Urinary bladder (tissue), 4 donors: ENCODE measurements at places on chromosomes 6 and 20. TPM values are rescaled to one million over a fixed set of nuclear protein-coding genes. Genes with fewer than 3 reads are reported as not detected.

RBPJL gene
- polyA plus RNA-seq, result not detected

SCRT2 gene
- not detected for polyA plus RNA-seq

HLA-DQA2 gene
- polyA plus RNA-seq, result not detected

PSMB9 gene
- polyA plus RNA-seq, result 53.0 TPM

COL10A1 gene
- polyA plus RNA-seq, result not detected

HLA-G gene
- not detected for polyA plus RNA-seq

GJA1 gene
- polyA plus RNA-seq, result 117 TPM

BMP7 gene
- 8.5 TPM for polyA plus RNA-seq

CLVS2 gene
- 0.10 TPM for polyA plus RNA-seq

PACSIN1 gene
- polyA plus RNA-seq, result 0.20 TPM

KIF13A gene
- polyA plus RNA-seq, result 41.1 TPM

- DNase-seq, result no peak
Observed at GRCh38 chr6:7050872-7051779, 56.6 kb upstream of the RREB1 start.

DNA sequence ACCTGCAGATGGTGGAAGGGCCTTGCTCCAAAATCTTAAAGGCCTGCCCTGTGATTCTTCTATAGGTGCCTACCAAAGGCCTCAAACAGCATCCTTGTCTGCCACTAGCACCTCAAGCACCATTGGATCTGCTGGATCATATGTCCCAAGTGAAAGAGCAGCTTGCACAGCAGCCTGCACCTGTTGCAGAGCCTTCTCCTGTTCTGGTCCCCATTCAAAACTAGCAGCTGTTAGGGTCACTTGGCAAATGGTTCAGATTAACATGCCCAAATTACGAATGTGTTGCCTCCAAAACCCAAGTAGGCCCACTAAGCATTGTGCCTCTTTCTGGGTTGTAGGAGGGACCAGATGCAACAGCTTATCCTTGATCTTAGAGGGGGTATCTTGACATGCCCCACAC, 99.6 kb upstream of the F13A1 start:
- DNase-seq, result no peak

DNA sequence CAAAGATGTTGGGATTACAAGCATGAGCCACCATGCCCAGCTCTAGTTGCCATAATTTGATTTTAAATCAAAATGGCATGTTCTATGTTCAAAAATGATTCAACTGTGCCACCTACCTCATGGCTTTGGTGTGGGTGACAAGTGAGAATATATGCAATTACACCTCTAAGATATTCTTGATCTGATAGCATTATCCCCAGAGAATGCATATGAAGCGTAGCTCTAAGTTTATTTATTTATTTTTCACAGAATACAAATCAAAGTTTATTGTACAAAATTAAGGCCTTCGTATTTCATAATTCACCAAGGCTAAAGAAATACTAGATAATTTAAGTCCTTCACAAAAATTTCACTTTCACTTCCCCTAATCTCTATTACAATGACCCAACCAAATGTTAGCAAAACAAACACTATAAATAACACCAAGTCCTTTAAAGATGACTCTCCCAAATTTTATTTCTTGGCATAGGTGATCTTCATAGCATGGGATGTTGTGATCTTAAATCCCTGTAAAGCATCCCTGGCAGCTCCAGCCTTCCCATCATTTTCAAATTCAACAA, 205.9 kb upstream of the TAB2 start:
- no peak for DNase-seq

DNA sequence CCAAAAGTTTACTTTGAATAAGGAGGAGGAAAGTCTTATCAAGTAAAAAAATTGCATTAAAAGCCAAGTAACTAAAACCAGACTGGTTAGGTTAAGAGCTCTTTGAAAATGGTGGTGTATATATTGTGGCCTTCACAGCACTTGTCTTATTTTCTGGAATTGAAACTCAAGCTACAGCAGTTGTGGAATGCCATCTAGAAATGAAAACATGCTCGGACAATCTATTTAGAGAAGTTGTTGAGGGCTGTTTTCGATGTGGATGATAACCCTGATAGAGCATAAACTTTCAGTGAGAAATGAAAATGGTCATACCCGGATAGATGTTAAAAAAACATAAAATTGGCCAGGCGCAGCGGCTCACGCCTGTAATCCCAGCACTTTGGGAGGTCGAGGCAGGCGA, 47.0 kb downstream of the ARID1B start:
- no peak for DNase-seq

DNA sequence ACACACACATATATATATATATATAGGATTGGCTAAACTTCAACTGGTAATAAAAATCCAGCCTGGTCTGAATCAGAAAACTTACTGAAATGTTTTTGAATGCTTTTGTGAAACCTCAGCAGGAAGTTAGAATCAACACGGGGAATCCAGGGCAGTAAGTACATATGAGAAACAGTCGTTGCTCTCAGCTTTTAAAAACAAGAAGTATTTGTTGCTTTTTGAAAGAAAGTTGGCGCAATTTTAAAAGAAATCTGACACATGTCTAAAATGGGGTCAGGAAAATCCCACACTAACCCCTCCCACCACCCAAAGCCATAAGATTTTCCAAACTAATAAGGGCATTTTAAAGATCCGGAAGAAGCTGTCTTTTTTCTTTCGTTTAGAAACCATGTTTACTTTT, 11.5 kb upstream of the CCDC170 start:
- no peak for DNase-seq

DNA sequence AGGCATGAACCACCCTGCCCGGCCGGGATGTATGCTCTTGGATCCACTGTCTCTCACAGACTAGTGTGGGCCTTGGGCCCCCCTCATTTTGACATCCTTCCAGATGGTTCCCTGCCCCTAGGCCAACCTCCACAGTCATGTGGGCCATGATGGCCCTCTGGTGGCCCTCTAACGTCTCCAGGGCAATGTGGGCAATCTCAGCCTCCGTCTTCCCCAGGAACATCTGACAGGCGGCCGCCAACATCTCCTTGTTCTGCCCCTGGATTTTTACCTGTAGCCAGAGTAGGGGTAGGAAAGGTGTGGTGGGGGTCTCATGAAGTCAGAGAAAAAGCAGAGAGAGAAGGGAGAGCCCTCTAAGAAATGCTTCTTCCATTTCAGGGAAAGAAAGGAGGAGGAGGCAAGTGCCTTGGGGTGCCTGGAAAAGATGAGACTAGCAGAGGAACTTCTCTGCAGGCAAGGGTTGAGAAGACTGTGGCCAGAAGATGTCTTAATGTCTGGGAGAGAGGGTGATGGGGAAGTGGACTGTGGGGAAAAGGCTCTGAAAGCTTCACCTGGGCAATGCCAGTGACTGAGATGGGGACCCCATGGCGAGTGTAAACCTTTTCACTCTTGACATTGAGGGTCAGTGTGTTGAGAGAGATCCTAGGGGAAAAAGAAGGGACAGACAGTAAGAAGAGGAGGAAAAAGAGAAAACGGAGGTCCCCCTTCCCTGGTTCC, 1.3 kb downstream of the FLOT1 start:
- DNase-seq, result no peak

- no peak for DNase-seq
Observed at GRCh38 chr6:3229566-3230178, 2.2 kb upstream of the TUBB2B start.

- DNase-seq, result no peak
Observed at GRCh38 chr6:14046476-14047068, 71.0 kb upstream of the CD83 start.

- DNase-seq, result no peak
Observed at GRCh38 chr6:146050168-146050567, 21.3 kb downstream of the GRM1 start.

- no peak for DNase-seq
Observed at GRCh38 chr6:53043581-53043980, 21.6 kb upstream of the FBXO9 start.

DNA sequence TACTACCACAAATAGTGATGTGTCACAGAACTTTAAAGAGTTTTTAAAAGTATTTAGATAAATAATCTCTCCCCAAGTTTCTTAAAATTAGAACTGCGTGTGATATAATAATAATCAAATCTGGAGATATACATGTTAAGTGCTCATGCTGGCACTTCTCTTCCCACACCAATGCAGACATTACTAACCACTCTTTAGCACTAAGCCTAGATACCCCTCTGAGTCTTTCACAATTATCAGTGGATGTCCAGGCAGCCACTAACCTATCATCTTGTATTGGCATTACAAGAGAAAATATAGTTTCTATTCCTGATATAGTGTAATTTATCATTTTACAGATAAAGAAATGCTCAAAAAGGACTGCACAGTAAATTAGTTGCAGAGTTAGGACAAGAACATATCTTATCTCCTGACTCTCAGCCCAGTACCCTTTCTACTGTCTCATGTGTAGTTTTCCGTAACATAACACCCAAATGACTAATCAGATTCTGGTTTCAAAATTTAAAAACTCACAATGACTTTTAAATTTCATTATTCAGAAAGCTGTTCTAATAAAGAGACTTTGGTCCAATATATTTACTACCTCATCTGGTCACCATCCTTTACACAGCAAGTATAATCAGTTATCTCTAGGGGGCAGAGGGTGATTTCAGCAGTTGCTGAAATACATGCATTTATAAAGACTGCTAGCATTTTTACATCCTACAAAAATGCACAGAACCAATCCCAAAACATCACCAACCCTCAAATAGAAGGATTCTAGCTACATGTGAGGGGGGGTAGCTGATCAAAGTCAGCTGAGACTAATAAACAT, 215.5 kb upstream of the MCHR2 start:
- no peak for DNase-seq

DNA sequence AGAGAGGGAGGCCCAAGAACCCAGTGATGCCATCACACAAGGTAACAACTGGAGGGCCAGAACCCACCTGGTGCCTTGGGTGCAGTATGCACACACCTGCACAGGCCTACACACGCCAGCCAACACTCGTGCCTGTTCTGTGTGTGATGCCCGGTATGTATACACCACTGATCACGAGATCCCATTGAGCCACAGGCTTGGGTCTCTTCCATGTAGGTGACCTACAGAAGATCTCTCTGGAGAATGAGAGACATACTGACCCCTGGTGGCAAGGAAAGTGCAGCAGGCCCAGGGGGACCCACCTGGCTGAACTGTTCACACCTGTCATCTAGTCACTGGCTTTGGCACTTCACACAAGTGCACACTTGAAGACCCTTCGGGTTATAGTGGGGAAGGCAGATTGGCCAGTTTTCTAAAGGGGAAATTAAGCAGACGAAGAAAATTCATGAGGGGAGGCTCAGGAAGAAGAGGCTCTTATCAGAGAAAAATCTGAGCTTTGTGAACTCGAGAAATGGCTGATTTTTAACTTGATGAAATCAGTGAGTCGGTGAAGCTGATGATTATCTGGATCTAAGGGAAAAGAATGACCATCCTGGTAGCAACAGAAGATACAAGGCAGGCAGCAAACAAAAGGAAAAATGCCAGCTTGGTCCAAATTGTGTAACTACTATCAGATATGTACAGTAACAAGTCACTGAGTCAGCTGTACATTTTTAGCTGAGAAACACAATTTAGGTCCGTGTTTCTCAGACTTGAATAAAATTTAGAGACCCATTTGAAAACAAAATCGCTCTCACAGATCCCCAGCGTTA, 69.1 kb upstream of the PBOV1 start:
- DNase-seq, result no peak

- DNase-seq, result no peak
Observed at GRCh38 chr6:4398791-4399190, 263.4 kb upstream of the ECI2 start.

DNA sequence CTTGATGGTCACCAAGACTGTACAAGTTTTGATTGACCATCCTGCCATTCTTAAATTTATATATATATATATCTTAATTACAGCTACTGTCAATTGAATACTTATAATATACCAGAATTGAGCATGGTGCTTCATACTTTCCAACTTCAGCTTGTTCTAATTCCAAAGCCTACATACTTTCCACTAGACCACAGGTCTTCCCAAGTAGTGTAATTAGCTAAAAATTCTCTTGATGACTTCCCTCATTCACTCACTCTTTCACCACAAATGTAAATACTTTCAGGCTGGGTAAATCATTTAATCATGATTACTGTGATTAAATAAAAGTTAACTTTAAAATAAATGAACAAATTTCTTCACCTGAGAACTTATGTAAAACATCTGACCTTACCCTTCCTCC, 3.4 kb downstream of the ASF1A start:
- DNase-seq, result no peak

GRCh38 chr20:14878676-14879019, 541.2 kb upstream of the FLRT3 start:
- DNase-seq, result no peak

DNA sequence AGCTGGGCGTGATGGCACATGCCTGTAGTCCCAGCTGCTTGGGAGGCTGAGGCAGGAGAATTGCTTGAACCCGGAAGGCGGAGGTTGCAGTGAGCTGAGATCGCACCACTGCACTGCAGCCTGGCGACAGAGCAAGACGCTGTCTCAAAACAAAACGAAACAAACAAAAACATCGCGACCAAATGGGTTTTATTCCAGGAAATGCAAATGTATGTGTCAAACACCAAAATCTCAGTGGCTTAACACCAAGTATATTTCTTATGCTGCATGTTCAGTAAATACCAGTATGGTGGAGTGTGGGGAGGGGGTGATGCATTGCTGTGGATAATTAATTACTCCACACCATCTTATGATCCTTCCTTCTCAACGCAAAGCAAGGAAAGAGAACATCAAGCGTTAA, 28.1 kb downstream of the ACTR5 start:
- DNase-seq, result no peak

DNA sequence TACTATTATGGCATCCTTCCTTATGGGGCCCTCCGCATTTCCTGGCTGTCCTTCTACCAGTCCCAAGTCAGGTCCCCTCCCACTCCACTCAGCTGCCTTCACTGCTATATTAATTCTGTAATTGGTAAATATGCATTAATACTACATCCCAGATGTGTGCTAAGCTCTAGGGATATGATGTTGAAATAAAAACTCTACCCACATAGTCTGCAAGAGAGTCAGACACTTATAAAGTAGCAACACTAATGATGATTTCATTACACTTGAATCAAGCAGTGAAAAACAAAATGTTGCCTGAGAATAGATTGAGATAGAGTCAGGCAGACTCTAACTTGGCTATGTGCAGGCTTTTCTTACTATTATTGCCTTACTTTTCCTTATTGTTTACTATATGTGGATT, 62.4 kb downstream of the AIG1 start:
- no peak for DNase-seq

GRCh38 chr6:134667111-134667510, 282.8 kb downstream of the ALDH8A1 start:
- no peak for DNase-seq

- no peak for DNase-seq
Observed at GRCh38 chr20:36855241-36855657, 20.7 kb upstream of the TLDC2 start.
